ENCODE measurements at places on chromosomes 3 and 15.

- no peak for DNase-seq
These were observed 151.2 kb downstream of the EBLN2 start for GRCh38 chr3:73212683-73213082.

DNA sequence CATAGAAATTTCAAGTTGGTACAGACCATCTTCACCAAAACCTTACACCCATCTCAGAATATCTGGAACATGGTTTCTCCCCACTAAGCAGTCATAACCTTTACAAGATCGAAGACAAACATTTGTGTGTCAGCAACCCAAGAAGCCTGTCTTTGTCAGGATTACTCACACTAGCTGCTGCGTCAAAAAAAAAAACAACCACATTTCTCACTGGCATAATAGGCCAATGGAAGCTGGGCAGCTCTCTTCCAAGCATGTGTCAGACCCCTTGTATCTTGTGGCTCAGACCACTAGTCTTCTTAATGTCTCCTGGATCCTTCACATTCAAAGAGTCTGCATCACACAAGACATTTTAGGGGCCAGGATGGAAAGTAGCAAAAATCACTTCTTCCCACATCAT, 266.9 kb upstream of the IGF1R start:
- no peak for DNase-seq

- no peak for DNase-seq
These were observed 21.0 kb downstream of the TMEM158 start for GRCh38 chr3:45205126-45205525.

- no peak for DNase-seq
These were observed 25.2 kb downstream of the IDH3A start for GRCh38 chr15:78174401-78174800.

GRCh38 chr3:170256597-170256996, 34.4 kb downstream of the PRKCI start:
- no peak for DNase-seq

- no peak for DNase-seq
These were observed 47.8 kb upstream of the TMEM158 start for GRCh38 chr3:45273681-45274515.

- no peak for DNase-seq
These were observed 296 bp downstream of the TPRA1 start for GRCh38 chr3:127590282-127590592.

DNA sequence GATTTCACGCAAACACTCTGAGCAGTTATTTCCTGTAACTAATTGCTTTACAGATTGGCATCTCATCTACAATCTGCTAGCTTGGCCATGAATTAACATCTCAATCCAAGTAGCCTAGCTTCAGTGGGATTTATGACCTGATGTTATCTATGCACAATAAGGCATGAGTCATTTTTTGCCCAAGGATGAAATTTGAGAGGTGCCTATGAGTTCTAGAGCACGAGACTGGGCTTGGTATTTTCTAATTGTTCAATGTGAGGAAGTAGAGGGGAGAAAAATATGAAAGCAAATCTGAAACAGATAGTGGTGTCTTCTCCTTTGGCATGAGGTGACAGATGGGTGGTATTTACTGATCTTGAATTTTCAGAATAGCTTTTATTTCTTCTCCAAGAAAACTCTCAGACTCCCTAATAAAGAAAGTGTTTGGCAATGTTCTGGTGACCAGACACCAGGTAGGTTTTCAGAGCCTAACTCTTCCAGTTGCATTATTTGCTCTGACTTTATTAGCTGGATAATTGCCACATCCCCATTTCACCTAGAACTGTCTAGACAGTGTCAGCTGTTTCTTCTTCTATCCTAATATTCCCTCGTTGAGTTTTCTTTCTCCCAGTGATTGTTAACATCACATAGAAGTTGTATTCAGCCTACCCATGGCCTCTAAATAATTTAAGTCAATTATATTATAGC, 301.0 kb upstream of the UMPS start:
- no peak for DNase-seq
